ENCODE measurements at places on chromosomes 1 and 21.

DNA sequence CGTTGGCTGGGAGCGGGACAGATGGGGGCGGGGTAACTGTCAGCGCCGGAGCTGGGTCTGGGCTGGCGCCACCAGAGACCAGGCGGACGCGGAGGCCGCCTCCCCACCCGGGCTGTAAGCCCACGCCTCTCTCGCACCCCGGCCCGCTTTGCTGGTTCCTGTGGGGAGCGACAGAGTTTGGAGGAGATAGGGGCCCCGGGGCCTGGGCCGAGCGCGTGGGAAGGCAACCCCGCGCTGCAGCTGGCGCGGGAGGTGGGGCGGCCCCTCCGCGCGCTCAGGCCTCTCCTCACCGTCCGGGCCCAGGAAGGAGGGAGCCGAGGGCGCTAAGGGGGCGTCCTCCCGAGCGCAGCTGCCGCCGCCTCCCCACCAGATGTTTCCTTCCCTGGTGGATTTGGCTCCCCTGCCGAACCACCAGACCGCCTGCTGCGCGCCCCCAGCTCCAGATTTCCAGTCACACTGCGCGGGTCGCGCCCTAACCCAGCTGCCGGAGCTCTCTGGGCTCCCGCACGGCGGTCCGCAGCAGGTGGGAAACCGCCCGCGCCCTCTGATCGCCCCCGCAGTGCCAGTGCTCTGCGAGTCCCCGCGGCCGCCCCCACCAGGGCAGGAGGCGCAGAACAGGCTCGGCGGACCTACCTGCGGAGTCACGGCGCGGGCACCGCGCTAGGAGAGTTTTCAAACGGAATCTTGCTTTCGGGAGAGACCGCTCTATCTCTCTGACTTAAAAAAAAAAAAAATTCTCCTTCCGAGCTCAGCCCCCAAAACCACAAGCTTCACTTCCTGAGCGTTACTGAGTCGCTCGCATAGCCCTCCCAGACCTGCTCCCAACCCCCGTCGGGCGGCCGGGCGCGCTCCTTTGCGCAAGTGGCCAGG is 1.1 kb downstream of the GFI1 start:
- DNase-seq, result peak; percentile 77

GRCh38 chr1:228147151-228147693 is 2.5 kb upstream of the GJC2 start:
- DNase-seq, result no peak

GRCh38 chr1:178371933-178372388 is 124.8 kb downstream of the CLEC20A start:
- DNase-seq, result no peak

GRCh38 chr1:3689138-3689750 is 36.9 kb downstream of the TP73 start:
- no peak for DNase-seq

DNA sequence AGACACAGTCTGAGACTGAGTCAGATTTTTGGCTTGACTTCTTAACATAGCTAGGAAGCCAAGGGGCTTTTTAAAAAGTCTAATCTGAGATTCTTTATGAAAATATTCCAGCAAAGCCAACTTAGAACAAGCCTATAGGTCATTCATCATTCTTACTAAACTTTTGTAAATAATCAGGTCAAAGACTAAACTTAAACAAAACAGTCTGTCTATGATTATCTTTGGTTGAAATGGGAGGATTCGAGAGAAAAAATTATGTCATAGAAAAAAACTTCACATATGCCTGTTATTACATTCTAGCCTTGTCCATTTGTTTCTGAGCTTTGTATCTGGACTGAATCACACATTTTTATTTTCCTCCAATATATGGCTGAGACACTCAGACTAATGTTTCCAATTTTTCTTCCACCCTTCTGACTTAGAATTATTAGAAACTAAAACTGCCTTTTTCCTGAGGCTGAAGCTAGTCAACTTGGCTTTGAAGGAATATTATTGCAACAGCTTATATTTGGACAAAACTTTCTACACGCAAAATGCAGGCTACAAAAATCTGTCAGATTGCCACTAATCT is 83.3 kb downstream of the ETS2 start:
- no peak for DNase-seq

GRCh38 chr1:54800041-54800898 is 853 bp downstream of the TTC22 start:
- no peak for DNase-seq

- DNase-seq, result no peak
Measured at GRCh38 chr1:107936498-107937481, 28.2 kb downstream of the VAV3 start.

GRCh38 chr1:77688939-77689338 is 6.5 kb upstream of the ZZZ3 start:
- no peak for DNase-seq

DNA sequence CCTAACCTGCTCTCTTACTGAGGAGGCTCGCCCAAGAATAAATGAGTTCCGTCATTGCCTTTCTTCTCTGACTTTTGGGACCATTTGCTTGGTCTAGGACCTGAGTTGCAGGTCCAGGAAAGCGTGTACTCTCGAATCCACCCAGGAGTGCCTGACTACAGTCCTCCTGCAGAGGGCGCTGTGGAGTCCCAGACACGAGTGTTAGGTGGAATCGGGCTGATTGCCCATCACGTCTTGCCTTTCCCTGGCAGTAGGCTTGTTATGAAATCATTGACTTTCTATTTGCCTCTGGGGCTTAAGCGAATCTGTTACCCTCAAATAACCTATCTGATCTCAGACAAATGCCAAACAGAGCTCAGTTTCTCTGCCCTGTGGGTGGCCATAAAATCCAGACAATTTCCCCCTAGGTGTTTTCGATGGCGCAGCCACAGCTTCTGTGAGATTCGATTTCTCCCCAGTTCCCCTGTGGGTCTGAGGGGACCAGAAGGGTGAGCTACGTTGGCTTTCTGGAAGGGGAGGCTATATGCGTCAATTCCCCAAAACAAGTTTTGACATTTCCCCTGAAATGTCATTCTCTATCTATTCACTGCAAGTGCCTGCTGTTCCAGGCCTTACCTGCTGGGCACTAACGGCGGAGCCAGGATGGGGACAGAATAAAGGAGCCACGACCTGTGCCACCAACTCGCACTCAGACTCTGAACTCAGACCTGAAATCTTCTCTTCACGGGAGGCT is at the start of gene IL20:
IL20 (plus strand) TSS at position 685 of the 733 bp plus-strand sequence. CDS start 230 bp downstream, outside the sequence.
- peak; percentile 86 for DNase-seq

- DNase-seq, result no peak
Measured at GRCh38 chr1:212696721-212697331, 2.8 kb downstream of the BATF3 start.

- DNase-seq, result no peak
Measured at GRCh38 chr1:163036671-163037070, 32.5 kb upstream of the RGS4 start.

GRCh38 chr1:228342627-228343190 is 63.9 kb downstream of the TRIM11 start:
- DNase-seq, result peak; percentile 16

- peak; percentile 95 for DNase-seq
Measured at GRCh38 chr1:227318016-227318852, at the start of gene CDC42BPA. CDC42BPA (minus strand) TSS chr1:227318492; CDS start chr1:227317182, 1,310 bp downstream.

GRCh38 chr1:18575620-18576019 is 55.0 kb upstream of the PAX7 start:
- peak; percentile 80 for DNase-seq

GRCh38 chr1:27161594-27161993 is 6.7 kb upstream of the SLC9A1 start:
- DNase-seq, result no peak

- no peak for DNase-seq
Measured at GRCh38 chr1:113007706-113008364, 51.8 kb upstream of the SLC16A1 start.

DNA sequence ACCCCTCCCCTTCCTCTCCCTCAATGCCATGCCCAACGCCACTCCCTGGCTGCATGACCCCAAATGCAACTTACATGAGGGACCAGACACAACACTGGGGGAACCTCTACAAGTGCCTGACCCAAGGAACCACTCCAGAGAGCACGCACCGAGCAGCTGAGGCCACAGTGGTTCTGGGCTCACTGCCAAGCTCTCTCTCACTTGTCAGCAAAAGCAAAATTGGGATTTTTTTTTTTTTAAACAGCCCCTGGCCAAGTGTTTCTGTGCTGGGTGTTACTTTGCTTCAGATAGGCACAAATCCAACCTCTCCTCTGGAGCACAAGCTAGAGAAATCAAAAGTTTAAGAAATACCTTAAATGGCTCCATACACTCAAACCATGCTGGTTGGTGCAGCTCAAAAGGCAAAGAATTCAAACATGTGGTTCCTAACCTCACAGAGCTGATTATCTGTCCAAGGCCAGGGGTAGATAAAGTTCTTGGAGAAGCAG is 363.0 kb downstream of the SETD4 start:
- peak; percentile 91 for DNase-seq

DNA sequence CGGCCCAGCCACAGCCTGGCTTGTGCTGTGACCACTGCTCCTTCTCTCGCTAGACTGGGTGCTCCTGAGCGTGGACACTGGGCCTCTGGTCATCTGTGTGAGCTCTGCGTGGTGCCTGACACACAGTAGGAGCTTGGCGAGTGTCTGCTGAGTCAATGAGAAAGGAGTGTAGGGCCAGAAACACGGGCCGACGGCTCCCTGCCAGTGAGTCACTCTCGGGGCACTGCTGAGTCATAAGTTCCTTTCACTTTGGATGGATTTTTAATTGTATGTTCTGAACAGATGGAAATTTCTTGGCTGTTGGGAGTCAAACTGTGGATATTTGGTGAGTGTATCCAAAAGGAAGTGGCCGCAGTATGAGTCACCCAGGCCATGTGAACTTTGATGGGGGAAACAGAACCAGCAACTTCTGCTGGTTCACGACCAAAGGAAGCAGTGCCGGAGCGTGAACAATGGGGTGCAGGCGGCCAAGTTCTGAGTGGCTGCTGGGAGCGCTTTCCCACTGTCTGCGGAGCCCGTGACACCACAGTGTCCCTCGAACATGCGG is 41.0 kb upstream of the COL18A1 start:
- peak; percentile 95 for DNase-seq

DNA sequence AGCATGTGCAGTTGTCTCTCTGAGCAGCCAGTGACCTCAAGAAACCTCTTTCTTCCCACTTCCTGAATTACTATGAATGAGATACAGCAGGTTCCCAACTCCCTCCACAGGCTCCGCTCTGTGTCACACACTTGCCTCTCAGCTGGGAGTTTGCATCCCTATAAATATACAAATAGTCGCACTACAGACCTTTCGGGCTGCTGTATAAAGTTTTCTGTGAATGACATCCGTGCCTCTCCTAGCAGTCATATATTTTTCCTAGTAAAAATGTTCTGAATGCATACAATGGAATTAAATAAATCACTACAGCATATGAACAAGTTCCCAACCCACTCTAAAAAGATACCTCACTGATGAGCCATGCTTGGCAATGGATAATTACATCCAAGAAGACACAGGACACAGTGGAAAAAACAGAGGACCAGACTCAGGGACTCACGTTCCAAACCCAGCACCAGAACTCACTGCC is 66.8 kb downstream of the CAPZB start:
- DNase-seq, result no peak

GRCh38 chr1:223738465-223739365 is 26.4 kb downstream of the CAPN2 start:
- DNase-seq, result no peak

DNA sequence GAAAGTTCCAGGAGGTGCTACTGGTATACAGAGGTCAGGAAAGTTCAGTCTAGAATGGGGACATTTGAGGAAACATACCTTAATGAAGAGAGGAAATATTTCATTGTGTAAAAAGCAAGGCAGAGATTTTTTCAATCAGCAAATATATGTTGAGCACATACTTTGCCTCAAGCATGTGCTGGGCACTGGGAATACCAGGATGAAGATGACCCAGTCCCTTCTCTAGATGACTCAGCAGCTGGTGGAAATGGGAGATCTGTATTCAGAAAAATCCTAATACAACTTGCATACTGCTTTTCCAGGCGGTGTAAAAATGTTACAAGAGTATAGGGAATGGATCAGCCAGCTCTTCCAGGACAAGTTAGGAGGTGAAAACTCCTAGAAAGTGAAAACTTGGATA is 229.3 kb downstream of the FGGY start:
- no peak for DNase-seq

- no peak for DNase-seq
Measured at GRCh38 chr1:30984991-30985503, 76.5 kb upstream of the SDC3 start.

DNA sequence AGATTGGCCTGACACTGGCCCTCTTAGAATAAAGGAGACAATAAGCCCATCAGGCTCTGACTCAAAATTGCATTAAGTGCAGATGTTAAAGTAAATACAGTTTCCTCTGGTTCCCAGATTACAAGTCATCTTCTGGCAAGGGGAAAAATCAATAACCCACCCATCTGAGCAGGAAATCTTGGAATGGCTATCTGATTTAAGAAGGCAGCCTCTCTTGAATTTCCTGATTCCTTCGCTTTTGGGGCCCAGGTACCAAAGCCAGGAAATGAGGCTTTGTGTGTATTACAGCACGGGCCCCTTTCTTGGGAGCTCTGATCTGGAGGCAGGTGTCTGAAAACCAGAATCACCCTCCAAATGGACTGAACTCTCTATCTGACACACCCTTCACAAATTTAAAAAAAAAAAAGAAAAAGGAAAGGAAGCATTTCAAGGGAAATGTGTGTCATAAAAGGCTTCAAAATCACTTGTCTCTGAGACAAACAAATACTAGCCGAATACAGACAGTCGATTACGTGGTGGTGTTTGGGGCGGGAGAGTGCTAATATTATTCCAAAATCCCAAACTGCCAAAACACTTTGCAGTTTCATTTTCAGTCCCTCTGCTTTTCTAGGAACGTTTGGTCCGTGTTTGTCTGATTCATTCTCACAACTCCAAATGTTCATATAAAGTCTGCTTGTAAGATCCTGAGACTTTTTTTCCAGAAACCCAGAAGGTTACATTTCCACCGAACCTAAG is 240.9 kb upstream of the CAMK1G start:
- no peak for DNase-seq

GRCh38 chr1:229192853-229193252 is 78.1 kb upstream of the RAB4A start:
- DNase-seq, result no peak

- no peak for DNase-seq
Measured at GRCh38 chr21:15841856-15842564, 112.2 kb downstream of the USP25 start.

- DNase-seq, result no peak
Measured at GRCh38 chr21:25513810-25514209, 93.5 kb downstream of the MRPL39 start.

DNA sequence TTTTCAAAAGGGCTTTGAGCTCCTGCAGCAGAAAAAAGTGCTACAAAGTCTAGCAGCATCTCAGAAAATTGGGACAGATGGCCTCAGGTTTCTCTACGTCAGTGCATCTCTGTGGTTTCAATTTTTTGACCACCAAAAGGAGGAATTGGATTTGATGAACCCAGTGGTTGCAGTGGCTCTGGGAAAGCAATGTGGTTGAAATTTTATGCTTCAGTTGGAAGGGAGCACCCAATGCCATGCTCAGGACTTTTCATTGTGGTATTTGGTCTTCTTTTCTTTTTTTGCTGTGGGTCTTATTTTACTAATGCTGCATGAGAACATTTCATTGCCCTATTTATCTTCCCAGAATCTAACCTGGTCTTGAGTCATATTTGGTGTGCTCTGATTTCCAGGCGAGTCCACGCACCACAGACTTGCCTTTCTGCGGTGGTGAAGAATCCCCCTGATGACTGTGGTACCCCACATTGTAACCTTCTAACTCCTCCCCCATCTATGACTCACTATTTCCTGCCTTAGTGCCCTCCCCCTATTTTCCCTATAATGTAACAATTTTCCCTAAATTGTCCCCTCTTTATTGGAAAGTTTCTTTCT is 56.7 kb downstream of the S1PR1 start:
- no peak for DNase-seq

All from right cardiac atrium (tissue), 5 donors.